Suppressor macrophage treated with lipopolysaccharide for 4 hours (primary cell): ENCODE measurements at places on chromosomes 2 and 18.
A peak's percentile ranks its signal among the peaks of the same experiment; 100 is the strongest.

DNA sequence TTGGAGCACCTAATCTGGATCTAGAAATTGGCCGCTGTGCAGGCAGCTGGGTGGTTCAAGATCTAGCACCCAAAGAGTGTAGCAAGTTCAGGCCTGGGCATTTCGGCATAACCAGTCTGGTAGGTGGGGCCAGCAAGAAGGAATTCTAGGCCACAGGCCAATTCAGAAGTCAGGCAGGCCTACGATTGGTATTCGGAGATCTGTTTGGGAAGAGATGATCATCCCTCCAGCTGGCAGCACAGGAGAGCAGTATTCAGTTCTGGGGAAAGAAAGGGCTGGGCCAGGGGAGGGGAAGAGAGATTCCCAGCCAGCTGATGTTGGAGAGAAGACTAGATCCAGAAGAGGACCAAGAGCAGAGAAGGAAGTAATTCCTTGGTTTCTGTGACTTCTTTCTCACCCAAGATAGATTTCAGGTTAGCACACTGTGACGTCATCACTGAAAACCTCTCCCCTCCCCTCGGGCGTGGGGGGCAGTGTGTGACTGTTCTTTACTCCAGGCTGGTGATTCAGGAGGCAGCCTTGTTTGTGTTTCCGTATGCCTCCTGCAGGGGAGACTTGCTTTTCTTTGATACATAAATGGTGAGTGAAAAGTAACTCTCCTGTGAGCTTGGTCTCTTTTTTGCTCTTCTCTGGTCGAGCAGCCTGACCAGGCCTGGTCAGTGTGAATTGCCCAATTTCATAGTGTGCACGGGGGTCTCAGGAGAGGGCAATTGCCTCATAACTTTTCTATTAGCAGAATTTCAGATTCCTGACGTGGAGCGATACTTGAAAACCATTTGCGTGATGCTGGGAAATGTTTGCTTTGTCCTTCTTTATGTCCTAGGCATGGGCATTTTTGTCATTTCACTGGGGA is 61.1 kb downstream of the MEIS1 start:
- DNase-seq = peak; percentile 28

- DNase-seq = no peak
Observed at GRCh38 chr2:133682347-133682746, 114.1 kb upstream of the NCKAP5 start.

DNA sequence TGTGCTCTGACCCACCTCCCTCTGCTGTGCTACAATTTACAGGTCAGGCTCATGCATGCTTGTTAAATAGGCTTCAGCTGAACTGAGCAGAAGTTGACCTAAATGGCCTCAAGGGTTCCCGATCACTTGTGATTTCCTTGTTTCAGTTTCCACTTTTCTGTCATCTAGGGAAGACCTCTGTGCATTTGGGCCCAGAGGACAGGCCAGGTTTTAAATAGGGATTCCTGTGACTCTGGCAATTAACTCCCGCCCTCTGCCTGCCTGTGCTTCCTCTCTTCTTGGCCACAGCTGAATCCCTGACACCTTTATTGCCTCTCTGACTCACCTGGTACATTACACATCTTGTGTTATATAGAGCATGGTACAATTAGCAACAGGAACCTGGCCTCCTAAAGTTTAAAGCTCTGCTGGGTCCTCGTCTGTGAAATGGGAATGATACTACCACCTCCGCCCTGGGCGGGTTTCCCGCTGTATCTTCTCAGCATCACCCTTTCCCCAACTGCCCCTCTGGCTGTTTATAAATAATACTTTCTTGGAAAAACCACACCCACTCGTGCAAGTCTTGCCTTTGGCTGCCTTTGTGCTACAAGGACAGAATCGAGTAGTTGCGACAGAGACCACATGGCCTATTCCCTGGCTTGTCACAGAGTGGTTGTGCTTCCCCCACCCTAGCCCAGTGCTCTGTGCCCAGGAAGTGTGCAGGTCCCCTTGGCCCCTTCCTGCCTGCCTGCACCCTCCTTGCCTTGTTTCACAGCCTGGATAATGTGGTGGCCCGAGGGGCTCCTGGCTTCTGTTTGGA is 7.9 kb downstream of the CABLES1 start:
- DNase-seq = peak; percentile 66

GRCh38 chr2:134360745-134361487 is 107.0 kb downstream of the MGAT5 start:
- DNase-seq = no peak

DNA sequence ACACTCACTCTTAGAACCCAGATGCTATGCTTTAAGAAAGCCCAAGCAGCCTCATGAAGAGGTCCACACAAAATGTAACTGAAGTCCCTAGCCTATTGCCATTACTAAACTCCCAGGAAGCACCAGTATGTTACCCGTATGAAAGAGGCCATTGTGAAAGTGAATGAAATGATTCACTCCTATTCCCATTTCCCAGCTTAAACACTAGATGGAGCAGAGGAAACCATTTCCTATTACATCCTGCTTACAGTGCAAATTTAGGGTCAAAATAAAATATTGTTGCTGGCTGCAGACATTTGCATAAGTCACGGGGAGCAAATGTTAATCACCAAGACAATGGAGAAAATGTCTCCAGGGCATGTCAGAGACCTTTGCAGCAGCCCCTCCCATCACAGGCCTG is 989.7 kb upstream of the CRIM1 start:
- no peak for DNase-seq

- DNase-seq = no peak
Observed at GRCh38 chr18:47585136-47585535, 333.7 kb upstream of the SKOR2 start.

GRCh38 chr18:9453283-9453682 is 22.0 kb upstream of the RALBP1 start:
- DNase-seq = no peak

GRCh38 chr2:43643680-43644079 is 6.6 kb downstream of the PLEKHH2 start:
- no peak for DNase-seq

GRCh38 chr2:213241817-213242216 is 42.4 kb upstream of the SPAG16 start:
- no peak for DNase-seq

DNA sequence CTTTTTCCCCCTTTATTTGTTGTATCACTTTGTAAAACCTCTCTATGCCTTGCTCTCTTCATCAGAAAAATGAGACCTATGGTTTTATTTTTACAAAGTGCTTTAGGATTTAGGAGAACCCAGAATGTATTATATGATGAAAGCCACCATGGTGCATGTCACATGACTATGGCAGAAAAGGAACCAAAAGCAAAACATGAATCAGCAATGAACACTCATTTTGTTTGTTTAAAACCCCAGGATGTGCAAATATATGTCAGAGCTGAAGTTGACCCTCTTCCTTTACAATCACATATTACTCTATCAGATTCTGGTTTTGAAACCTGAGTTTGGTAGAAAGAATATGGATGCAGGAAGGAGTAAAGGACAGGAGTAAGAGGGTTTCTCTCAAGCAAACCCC is 70.0 kb downstream of the FIGN start:
- DNase-seq = peak; percentile 9

DNA sequence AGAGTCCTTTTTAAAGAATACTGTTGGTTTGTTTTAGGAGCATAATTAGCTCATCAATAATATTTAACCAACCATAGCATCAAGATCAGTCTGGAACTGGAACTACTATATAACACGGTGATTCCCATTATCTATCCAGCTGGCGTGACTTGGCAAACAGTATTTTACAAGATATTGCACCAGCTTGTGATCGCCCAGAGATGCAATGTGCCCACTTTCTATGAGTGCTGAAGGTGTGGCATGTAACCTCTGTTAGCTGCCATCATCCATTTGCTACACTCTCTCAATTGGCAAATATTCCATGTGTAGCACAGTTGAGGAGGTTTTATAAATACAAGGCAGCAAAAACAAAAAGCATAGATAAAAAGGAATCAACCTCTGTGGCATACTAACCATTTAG is 64.9 kb downstream of the FIGN start:
- DNase-seq = no peak

DNA sequence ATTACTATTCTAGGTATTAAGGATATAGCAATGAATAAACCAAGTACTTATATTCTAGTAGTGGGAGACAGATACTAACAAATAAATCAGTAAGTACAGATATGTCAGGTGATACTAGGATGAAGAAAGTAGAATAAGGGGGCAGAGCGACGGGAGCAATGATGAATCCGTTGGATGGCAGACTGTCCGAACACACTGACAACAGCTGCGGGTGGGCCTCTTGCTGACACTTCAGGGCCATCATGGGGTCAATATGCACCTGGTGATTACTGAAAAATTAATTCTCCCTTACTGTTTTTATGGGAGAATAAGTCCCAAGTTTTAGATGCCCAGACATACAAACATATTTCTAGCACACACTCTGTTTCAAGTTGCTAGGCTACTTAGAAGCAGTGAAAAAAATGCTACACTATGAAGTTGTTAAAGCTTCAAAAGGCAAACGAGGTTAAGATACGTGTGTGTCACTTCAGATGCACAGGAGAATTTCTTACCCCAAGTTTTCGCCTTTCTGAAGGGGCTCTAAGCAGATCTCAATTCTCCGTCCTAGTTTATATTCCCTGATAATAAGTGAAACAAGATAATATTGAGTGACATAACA is 78.7 kb downstream of the USP40 start:
- DNase-seq = no peak

- DNase-seq = peak; percentile 37
Observed at GRCh38 chr18:8654503-8655451, 45.5 kb downstream of the RAB12 start.

DNA sequence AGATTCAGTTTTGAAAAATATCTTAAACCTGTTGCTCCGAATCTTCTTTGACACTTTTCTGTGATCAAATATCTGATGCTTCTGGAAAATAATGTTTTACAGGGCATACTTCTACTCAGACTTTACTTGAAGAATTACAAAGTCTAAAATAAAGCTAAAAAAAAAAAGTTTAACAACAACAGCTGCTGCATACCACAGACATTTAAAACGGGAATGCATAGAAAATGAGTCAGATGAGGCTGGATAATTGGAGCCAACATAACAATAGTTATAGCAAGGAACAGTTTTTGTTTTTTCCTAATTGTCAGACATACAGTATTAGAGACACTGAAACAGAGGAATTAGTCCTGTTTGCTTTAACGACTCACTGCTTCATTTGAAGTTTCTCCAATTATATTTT is 1090.2 kb downstream of the SUCLG1 start:
- no peak for DNase-seq

DNA sequence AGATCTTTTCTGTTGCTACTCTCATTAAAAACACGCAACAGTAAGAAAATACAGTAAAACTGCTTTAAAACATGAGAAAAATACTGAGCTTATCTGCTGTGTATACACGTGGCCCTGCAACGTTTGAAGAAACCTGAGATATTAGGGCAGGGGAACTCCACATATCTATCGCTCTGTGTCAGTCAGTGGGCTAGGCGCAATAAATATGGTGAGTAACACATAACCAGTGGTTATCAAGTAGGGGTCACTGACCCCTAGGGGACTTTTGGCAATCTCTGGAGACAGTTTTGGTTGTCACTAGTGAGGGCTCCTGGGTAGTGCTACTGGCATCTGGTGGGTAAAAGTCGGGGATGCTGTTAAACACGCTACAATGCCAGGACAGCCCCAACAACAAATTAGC is 14.9 kb downstream of the STAT1 start:
- DNase-seq = no peak

DNA sequence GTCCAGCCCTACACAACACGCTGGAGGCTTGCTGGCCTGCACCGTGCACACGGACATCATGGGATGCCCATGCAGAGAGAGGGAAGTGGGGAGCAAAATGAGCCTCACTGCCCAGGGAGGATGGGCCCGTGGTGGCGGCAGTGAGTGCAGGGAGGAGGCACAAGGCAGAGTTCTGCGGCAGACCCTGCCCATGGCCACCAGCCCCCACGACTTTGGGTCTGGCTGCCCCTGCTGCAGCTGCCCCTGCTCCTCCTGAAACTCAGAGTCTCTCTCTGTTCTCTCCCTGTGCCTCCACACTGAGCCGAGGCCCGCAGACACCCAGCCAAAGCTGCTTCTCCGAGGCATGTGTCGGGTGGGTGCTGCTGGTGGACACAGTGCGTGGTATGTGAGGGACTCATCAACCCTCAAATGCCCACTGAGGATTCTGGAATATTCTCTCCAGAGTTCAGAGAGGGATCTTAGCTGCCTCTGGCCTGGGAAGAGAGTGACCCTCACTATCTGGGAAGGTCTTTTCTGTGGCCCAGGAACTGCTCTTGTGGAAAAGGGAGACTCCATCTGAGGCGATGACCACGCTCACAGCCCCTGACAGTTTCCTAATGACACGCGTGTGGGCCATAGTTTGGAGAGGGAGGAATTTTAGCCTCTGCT is 45.1 kb upstream of the HPCAL1 start:
- no peak for DNase-seq

- no peak for DNase-seq
Observed at GRCh38 chr2:65639156-65639864, 206.9 kb upstream of the SPRED2 start.

GRCh38 chr2:206442474-206442832 is 879 bp upstream of the ADAM23 start:
- DNase-seq = peak; percentile 75

- no peak for DNase-seq
Observed at GRCh38 chr2:26224095-26224494, 20.3 kb downstream of the HADHA start.

DNA sequence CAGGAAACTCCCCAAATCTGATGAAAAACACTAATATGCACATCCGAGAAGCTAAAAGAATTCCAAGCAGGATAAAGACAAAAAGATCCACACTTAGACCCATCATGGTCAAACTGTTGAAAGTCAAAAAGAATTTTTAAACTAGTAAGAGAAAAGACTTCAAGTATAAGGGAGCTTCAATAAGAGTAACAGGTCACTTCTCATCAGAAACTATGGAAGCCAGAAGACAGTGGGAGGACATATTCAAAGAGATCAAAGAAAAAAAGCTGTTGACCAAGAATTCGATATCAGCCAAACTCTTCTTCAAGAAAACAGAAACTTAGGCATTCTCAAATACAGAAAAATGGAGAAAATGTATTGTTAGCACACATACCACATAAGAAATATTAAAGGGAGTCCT is 50.4 kb downstream of the ZC3H8 start:
- DNase-seq = no peak

DNA sequence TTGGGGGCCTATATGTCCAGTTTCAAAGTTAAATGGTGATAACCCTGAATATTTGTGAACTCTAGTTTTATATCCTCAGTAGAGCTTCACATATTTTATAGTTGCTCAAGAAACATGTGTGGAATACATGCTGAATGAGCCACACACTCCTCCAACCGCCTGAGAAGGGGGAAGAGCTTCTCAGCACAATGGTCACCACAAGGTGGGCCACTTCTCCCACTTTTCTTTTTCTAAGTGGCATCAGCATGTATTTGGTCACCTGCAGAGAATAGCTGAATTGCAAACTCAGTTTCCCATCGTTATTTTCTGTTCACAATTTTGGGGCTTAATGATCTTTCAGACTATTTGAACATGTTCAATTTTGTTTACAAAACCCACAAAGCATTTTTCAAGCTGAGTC is 340.5 kb downstream of the PARD3B start:
- DNase-seq = no peak

GRCh38 chr2:234741976-234742375 is 209.8 kb upstream of the SH3BP4 start:
- no peak for DNase-seq

GRCh38 chr2:108805782-108806181 is 19.2 kb downstream of the CCDC138 start:
- no peak for DNase-seq
